Glutamatergic neuron (in vitro differentiated cells): ENCODE measurements at places on chromosomes 6 and 20.

- DNase-seq = no peak
Measured at GRCh38 chr6:112252571-112253497, 1.5 kb downstream of the LAMA4 start.

DNA sequence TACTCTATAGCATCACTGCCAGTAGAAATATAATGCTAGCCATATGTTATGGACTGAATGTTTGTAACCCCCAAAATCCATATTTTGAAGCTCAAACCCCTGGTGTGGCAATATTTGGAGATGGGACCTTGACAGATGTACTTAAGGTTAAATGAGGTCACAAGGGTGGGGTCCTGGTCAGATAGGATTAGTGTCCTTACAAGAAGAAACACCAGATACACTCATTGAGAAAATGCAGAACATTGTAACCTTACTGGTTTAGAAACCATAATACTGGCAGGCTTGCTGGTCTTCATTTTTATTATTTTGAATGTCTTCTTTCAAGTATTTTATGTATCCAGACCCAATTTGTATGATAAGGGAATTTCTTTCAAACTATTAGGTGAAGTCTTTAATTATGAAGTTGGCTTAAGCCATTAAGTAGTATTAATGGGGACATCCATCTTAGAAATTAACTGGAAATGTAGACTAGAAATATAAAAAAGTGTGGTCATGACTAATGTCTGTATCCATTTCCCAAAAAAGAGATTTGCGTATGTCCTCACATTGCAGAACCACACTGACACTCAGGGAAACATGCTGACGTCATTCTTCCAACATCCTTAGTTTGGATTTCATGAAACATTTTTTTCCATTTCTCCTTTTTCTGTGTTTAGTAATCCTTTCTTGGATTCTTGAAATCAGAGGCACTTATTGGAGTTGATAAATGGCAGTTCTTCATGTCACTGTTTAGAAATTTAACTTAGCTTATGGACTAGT is 32.4 kb downstream of the SLC16A10 start:
- no peak for DNase-seq

DNA sequence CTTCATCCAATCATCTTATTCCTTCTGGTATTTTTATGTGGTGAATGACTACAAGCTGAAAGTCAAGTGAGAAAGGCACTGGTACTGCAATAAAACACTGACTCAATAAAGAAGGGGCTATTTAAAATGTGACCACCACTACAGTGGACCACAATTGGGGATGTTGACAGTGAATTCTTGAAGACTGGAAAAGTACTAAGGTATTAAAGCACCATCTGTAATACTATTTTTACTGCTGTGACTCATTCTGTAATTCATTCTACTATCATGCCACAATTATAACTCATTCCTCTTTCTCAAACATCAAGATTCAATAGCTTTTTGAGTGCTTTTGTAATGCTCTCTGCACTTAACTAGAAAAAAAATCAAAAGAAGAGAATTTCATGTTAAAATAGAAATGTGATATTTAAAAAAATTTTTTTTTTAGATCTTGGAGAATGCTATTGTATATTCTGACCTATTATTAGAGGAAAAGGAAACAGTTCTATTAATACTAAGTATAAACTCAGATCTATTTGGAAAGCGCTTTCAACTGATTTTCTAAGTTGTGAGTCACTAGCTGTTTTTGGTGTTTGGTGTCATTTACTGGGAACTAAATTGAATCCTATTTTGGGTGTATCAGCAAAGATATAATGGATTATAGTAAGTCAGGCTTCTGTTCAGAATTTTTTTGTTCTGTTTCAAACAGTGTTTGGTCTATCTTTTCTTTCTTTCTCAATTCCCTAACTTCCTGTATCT is 104.7 kb upstream of the TMEM170B start:
- DNase-seq = no peak

- DNase-seq = peak; percentile 57
Measured at GRCh38 chr6:7108196-7108963, 619 bp downstream of the RREB1 start.

GRCh38 chr6:30591008-30591407 is 19.8 kb downstream of the ABCF1 start:
- DNase-seq = no peak

GRCh38 chr20:46800409-46800804 is 91.0 kb downstream of the SLC2A10 start:
- no peak for DNase-seq

- DNase-seq = no peak
Measured at GRCh38 chr6:36769183-36769675, 70.0 kb downstream of the CPNE5 start.

- DNase-seq = no peak
Measured at GRCh38 chr6:35047265-35048011, 93.7 kb downstream of the TCP11 start.

- DNase-seq = no peak
Measured at GRCh38 chr6:38236631-38237030, 403.1 kb downstream of the BTBD9 start.

GRCh38 chr6:13874191-13874549 is 50.6 kb upstream of the RNF182 start:
- DNase-seq = no peak

GRCh38 chr6:168370310-168370991 is 50.9 kb upstream of the DACT2 start:
- peak; percentile 92 for DNase-seq

DNA sequence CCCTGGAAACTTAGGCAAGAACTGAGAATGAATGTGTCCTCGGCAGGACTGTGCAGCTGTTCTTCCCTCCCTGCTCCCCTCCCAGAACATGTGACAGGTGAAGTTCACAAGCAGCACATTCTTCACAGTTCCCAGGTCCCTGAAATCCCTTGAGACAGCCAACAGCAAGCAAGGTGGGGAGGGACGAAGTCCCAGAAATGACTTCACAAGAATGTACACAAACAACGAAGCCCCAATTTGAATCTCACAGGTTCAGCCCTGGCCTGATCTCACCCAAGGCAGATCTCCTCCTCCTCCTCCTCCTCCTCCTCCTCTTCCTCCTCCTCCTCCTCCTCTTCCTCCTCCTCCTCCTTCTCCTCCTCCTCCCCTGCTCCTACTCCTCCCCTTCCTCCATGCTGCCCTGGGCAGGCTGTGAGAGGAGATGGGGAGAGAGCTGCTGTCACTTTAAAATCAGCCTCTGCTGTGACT is 32.4 kb downstream of the WRNIP1 start:
- DNase-seq = no peak

GRCh38 chr6:56072856-56073255 is 174.5 kb downstream of the COL21A1 start:
- DNase-seq = no peak

DNA sequence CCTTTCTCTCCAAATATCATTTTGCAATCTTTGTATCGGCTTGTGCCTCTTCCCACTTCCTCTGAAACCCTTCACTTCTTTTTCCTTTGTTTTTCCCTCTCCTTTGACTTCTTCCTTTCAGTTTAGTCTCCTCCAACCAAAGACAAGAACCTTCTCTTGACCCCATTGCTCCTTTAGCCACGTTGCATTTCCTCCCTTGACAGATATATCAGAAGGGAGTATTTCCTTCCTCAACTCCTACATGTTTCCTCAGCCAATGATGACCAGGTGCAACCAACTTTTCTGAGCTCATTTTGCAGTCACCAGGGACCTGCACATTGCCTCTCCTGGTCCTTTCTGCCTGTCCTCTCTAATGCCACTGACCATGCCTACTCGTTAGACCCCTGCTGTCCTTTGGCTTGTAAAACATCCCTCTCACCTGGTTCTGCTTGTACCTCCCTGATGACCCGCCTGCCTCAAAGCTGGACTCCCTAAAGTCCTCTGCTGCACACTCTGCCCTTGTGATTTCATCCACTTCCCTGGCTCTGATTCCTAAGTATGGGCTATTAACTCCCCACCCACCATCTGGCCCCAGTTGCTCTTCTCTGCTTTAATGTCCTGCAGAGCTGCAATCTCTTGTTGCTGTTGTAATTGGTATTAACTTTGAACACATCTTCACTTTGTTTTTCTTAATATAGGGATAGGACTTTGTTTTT is 27.4 kb downstream of the SLC22A16 start:
- no peak for DNase-seq
